ENCODE measurements at places on chromosomes 4 and X.

DNA sequence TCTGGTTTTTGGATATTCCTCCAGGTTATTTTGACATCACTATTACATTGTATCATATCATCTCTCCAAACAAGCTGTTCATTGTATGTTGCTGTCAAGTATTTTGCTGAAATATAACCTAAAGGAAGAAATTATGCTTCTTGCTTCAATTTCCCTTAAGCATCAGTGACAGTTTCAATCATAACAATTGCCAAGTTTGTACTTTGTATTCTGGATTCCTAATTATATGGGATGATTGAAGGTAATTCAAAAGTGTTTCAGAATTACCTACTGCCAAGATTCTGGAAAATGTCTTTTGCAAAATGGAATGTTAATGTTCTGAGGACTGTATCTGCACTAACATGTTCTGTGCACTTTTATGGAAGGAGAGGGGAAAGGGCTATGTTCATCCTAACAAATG lies 228.7 kb downstream of the PRDM5 start:
- no peak for DNase-seq

DNA sequence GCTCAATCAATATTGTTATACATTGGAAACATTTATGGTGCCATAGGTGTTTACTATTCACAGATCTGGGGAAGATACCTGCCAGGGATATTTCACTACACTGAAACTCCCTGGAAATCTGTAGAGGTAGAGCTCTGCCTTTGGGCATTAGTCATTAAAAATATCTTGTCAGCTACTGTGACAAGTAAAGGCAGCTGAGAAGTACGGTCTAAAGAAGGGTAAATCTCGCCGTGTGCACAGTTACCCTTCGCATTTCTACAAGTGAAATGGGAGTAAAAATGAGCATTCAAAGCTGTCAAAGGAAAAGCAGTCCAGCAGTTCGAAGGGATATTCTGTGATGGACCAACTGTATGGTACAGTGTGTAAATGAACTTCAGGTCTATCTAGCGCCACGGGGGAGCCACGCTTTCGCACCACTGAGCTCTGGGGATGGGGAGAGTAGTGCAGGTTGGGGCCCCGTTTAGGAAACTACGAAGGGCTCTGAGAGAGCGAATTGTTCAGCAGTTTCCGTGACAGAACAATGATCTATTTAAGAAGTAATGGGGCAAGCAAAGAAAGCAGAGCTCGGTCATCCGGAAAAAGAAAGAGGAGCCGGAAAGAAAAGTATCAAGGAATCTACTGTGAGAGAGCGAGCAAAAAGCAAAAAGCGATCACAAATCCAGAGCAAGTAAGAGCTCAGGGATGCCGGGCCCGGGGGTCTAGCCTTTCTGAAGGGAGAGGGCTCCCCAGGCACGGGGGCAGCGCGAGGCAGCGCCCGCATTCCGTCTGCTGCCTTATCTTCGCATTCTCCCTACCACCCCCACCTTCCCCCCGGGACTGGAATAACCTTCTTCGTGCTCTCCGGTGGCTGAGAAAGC lies 646 bp downstream of the TIGD4 start:
- no peak for DNase-seq

DNA sequence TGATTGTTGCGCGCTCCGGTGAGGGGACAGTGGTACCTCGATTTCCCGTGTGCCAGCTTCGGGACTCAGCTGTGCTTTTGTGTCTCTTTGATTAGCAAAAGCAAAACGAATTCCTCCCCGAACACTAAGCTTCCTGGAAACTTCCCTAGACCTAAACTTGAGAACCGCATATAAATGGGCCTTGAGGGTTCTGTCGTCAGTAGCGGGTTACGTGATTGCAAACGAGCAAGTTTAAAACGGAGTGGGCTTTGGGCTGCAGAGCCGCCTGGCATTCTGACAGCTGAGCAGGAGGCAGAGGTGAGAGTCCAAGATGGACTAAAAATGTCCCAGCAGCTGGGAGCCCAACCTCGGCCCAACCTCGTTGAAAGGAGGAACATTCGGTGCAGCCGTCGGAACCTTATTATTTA lies 1.2 kb upstream of the TAPT1 start:
- DNase-seq, result no peak

DNA sequence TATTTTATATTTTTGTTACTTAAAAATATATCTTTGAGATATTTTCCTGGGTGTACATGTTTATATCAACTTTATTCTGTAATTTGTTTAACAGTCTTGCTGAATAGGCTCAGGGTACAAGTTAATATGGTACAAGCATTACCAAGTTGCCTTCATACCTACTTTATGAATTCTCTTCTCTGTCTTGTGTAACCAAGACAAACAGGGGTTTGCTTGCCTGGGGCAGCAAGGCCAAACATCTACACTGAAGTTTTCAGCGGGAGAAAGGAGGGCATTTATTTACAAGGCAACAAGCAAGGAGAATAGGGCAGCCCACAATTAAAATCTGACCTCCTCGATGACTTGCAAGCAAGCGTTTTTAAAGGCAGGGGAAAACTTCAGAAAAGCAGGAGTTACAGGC lies 24.2 kb downstream of the PPP4R3C start:
- no peak for DNase-seq

DNA sequence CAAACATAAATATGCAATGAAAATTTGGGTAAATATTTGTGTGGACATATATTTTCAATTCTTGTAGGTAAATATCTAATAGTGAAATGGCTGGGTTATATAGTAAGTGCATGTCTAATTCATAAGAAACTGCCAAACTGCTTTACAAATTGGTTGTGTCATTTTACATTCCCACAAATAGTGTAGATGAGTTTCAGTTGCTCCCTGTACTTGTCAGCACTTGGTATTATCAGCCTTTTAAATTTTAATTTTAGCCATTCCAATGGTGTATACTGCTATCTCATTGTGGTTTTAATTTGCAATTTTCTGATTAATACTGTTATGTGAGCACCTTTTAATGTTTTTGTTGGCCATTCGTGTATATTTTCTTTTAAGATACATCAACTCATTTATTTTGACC lies 23.1 kb upstream of the GABRE start:
- DNase-seq, result no peak

- DNase-seq, result no peak
Measured at GRCh38 chr4:146110871-146111485, 64.5 kb upstream of the LSM6 start.

GRCh38 chr4:15239866-15240265 lies 188.0 kb upstream of the C1QTNF7 start:
- DNase-seq, result no peak

DNA sequence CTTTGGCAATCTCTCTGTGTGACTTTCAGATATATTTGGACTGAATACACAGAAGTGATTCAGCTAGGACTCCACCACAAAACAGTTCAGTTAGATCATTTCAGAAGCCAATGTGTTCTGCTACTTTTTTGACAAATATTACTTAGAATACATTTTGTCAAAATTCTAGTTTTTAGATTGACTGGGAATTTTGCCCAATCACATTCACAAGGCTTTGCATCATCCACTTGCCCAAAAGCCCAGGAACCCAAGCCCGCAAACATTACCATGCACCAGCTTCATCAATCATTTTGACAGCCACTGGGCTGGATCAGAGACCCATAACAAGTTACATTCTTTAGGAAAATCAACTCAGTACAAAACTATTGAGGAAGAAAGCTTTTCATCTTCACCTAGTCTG lies 256.6 kb upstream of the NDST3 start:
- DNase-seq, result no peak

DNA sequence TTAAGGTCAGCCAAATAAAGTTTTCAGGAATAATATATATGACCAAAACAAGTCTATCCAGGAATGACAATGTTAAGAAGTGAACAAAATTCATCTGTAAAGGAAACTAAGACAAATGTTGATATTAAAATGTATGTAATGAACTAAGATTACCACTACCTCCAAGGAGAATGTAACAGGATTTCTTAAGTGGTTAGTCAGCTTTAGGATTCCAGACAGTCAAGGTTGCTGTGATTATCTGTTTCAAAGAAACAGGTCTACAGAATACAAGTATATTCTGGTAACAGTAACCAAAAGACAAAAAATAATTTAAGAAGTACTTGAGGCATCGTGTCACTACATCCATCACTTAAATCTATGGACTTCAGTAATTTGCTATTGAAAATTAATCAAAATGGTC lies 172.8 kb downstream of the SCFD2 start:
- no peak for DNase-seq

DNA sequence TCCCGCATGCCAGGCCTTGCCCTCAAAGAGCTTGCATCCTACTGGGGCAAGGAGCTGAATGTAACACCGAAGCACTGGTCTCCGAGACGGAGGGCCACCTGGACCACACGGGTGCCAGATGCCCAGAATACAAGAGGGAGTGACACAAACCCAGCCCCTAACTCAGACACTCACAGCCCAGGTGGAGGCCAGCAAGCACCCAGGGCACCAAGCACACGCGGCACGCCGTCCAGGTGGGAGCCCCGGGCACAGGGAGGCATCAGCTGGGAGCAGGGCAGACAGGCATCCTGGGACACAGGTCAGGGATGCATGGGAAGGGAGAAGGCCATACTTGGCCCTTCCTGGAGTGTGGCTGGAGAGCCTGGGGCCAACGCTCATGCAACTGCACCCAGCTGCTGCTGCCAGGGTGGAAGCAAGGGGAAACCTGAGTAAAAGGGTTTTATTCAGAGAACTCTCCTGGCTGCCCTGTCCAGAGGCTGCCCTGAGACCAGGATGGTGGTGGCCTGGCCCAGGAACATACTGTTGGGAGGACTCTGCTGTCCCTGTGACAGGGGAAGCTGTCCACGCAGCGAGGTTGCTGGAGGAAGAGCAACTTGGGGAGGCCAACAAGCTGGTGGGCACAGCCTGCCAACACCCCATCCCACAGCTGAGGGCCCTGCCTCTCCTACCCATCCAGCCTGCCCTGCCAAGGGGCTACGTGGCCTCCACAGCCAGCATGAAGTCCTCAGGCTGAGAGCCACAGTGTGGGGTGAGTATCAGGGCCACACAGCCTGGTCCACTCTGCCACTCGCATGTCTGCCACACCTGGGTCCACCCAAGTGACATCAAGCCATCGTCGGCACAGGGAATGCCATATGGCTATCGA lies 22.2 kb upstream of the PPP2R2C start:
- no peak for DNase-seq

GRCh38 chr4:69064391-69064790 lies 31.9 kb upstream of the UGT2B7 start:
- DNase-seq, result no peak

GRCh38 chr4:7511525-7511924 lies 76.8 kb upstream of the PSAPL1 start:
- no peak for DNase-seq

GRCh38 chr4:145635630-145636029 lies 16.4 kb downstream of the MMAA start:
- DNase-seq, result no peak

DNA sequence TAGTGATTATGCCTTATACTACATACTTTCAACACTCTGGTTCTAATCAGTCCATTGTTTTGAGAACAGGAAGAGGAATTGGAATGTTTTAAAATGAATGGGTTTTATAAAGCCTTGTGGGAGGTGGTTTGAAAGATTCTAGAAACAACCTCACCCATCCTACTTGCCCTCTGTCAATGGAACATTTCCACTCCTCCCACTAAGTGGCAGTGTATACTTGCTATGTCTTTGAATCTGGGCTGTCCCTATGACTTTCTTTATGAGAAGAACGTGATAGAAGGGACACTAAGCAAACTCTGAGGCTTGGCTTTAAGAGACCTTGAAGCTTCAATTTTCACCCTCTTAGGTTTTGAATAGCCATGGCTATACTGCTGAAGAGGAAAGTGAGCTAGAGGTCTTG lies 611.2 kb downstream of the PPP4R3C start:
- no peak for DNase-seq

DNA sequence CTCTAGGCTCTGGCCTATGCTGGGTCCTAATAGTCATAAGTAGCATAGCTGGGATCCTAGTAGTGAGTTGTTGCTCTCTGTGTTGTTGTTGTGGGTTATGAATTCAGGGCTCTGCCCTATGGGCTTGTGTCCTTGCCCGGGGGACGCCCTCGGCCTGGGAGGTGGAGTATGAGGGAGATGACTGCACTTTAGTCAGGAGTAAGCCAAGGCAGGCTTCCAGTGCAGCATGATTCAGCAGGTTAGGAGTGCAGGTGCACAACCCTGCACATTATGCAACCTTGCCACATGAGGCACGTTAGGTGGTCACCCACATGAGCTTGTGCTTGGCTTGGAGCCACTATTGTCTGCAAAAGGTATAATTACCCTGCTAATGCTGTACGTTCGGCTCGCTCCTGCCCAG lies 58.4 kb upstream of the CCDC149 start:
- DNase-seq, result no peak

DNA sequence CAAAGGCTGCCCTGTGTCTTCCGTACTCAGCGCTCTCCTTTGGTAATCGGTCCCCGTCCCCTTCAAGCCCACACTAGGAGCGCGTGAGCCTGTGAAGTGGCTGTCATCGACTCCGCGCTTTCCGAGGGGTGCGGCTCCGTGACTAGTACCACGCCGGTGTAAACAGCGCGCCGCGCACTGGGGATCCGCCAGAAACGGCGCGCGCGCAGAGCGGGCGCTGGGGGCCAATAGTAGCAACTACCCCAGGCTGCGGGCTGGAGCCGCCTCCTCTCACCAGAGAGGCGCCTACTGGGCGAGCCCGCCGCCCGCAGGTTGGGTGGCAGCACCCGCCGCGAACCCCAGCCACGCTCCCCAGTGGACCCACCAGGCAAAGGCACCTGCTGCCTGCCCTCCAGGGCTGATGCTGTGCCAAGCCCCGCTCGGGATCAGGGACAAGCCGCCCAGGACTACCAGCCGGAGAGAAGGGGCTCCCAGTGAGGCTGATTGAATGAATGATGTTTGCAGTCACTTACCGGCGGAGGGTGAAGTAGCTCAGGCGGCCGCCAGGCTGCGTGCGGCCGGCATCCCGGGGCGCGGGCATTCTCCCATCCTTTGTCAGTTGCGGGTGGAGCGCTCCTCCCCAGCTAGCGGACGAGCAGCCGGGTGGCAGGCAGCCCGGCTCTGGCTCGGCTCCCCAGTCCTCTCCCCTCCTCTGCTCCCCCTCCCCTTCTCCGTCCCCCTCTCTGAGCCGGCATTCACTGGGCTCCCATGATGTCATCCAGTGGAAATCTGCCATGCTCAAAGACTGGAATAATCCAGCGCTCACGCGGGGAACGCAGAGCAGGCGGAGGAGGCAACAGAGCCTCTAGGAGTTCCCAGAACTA lies 370.3 kb upstream of the SMIM31 start:
- no peak for DNase-seq

DNA sequence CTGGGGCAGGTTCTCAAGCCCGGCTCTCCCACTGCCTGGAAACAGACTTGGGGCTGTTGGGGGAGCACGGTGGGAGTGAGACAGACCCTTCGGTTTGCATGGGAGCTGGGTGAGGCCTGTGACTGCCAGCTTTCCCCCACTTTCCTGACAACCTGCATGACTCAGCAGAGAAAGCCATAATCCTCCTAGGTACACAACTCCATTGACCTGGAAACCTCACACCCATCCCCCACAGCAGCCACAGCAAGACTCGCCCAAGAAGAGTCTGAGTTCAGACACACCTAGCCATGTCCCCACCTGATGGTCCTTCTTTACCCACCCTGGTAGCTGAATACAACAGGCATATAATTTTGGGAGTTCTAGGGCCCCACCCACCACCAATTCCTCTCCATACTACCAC lies 57.6 kb upstream of the UBQLN2 start:
- no peak for DNase-seq

GRCh38 chr4:14180983-14181601 lies 553.6 kb upstream of the BOD1L1 start:
- DNase-seq, result no peak
